ENCODE measurements at places on chromosomes 11 and 22.

DNA sequence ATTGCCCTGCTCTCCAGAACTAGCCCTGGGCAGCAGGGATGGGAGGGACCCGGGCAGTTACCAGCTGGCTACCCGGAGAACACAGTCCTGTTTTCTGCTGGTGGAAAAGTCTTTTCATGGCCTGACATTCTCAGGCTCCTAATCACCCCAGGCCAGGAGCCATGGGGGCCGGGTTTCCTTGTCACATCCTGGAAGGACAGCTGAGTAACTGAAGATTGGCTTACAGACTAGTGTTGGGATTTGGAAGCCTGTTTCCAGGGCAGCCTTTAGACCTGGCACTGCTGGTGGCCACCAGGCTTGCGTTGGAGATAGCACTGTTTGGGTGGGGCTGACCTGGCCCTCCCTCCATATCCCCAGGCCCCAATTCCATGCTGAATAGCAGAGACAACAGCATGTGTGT is 349.0 kb downstream of the CTTN start:
- DNase-seq, result no peak

DNA sequence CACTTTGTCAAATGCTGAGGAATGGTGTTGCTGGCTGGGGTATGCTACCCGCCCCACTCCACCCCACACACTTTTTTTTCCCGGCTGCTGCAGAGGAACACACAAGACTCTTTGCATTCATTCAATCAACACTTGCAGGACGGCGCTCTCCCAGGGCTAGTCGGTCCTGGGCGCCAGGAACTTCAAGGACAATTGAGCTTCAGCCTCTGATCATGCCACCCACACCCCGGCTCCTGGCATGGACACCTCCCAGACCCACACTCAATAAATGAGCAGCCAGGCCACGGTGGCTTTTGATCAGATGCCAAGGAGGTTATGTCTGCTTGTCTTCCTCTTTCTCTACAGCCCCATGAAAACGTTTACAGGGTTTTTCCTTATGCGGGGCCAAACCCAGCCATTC is 19.8 kb downstream of the TPST2 start:
- DNase-seq, result no peak

DNA sequence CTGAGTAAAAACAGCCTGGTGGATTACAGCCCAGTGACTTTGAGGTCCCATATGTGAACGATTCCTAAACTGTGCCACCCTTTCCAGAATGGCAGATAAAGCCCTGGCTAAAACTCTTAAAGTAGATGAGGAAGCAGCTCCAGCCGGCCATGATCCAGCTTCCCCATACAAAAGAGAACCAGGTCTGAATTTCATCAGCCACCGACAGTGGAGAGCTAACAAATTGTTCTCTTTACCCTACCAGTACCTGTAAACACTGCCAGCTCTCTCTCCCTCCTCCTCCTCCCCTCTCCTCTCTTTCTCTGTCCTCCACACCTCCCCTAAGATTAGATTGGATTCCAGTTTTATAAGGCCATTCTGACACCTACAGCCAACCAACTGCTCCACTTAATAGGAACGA is 176.9 kb downstream of the DSCAML1 start:
- no peak for DNase-seq

DNA sequence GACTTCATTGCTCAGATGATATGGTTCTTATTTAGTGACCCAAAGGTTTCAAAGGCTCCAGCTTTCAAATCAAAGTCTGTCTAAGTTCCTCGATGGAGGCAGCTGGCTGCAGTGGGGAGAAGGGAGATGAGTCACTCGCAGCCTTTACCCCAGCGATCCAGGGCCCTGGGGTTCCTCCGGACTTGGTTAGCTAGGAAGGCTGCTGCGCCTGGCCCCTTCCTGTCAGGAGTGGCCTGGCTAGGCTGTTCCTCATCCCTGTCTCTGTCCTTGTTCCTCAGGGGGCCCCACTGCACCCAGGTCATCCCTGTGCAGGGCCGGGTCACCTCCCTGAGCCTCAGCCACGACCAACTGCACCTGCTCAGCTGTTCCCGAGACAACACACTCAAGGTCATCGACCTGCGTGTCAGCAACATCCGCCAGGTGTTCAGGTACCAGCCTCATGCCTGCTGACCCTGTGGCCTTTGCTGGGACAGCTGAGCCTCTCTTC is 13.9 kb downstream of the ATG16L2 start:
- no peak for DNase-seq

Data from stimulated activated naive B cell treated with anti-CD40 and anti-IgM and Interleukin-4, amounts not matched to agents 10 μg/mL and 1 μg/mL and 100 μg/mL, for 72 hours (primary cell).